ENCODE measurements at places on chromosomes 6 and 20.

DNA sequence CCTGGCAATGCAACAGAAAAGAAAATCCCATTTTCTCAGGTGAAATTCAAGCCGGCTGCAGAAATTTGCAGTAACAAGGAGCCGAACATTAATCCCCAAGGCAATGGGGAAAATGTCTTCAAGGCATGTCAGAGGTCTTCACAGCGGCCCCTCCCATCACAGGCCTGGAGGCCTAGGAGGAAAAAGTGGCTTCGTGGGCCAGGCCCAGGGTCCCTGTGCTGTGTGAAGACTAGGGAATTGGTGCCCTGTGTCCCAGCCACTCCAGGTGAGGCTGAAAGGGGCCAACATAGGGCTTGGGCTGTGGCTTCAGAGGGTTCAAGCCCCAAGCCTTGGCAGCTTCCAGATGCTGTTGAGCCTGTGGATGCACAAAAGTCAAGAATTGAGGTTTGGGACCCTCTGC, 111.7 kb downstream of the CD24 start:
- no peak for DNase-seq

DNA sequence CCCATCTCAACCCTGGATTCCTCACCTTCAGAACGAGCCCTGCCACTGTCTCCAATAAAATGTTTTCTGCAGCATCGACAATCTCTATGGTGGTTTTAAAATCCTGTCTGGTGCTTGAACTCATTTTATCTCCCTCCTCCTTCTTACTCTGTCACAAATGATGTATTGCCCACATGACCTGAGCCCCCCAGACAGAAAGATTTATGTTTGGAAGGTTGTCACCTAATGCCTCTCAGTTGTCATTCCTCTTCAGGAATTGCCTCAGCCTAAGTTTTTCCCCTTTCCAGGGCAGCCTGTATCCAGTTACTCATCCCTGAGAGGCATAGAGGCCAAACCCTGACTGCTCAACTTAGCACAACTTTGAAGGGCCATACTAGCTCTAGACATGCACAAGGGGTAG, 9.2 kb downstream of the GPX5 start:
- DNase-seq: no peak

DNA sequence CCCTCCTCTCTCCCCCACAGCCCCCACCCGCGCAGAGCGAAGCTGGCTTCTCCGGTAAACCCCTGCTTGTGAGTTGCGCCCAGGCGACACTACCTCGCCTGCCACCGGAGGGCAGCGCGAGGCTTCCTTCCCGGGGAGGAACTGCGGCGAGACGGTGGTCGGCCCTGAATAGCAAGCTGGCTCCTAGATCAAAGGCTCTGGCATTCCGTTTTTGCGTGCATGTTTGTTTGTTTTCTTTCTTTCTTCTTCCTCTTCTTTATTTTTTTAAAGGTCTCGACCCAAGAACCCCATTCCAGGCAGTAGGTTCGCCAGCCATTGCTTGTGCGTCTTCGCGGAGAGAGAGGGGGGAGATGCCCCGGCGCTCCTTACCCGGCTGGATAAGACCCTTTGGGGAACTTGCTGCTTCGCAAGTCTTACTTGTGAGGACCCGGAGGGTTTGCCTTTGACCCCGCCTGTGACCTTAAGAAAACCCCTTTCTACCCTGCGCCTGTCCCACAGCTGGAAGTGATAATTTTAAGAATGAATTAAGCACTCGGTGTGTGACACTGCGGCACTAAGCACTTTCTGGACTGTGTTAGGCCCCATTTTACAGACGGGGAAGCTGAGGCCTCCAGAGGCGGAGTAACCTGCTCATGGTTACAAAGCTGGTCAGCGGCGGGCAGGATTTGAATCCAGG, 92.7 kb upstream of the SIRPA start:
- DNase-seq: no peak

GRCh38 chr6:149716181-149716963, 1.5 kb downstream of the LATS1 start:
- DNase-seq: no peak

- no peak for DNase-seq
These were observed 978 bp downstream of the HLA-A start for GRCh38 chr6:29943053-29943966.

GRCh38 chr6:158589366-158589765, 29.5 kb downstream of the TMEM181 start:
- no peak for DNase-seq

DNA sequence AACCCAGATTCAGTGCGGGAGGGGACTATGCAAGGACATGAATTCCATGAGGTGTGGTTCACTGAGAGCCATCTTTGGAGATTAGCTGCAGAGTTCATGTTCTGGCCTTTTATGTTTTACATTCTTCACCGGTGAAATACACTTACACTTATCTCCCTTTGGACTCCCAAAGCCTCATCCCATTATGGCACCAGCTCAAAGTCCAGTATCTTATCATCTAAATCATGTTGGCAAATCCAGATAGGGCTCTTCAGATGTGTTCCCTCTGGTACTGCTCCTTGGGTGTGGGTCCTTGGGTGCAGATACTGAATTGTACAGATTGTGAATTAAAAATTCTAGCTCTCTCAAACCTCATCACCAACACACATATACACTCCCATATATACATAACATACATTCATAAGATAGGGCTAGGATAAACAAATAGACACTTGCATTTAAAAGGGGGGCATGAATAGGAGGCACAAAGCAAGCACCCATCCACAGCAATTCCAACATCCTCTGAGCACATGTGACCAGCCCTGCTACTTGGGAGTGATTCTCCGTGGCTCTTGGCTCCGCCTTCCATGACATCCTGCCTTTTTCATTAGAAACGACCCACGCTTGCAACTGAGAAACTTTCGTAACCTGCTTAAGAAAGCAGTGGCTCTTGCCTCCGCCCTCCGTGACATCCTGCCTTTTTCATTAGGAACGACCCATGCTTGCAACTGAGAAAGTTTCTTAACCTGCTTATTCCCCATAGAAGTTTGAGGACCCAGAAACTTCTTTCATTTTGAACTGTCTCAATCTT, 53.6 kb upstream of the LRRC1 start:
- no peak for DNase-seq
